ENCODE measurements at places on chromosomes 6 and 20.

DNA sequence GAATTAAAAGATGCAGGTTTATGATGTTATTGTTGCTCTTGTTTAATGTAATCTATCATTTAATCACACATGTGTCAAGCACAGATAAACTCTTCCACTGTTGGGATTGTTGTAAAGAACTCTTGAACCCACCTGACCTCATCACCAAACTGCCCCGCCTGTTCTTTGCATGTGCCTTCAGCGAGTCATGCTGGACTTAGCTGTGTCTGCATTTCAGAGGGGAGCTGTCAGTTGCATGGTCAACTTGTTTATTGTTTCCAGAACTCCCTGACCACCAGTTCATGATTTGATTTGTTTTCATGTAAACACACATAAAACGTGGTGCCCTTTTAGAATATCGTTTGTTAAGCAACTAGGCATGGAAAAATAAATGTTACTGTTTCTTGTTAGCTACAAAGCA lies 93.6 kb downstream of the KHDC1L start:
- DNase-seq = no peak

- DNase-seq = no peak
Measured at GRCh38 chr20:46978951-46979491, 84.4 kb downstream of the EYA2 start.

DNA sequence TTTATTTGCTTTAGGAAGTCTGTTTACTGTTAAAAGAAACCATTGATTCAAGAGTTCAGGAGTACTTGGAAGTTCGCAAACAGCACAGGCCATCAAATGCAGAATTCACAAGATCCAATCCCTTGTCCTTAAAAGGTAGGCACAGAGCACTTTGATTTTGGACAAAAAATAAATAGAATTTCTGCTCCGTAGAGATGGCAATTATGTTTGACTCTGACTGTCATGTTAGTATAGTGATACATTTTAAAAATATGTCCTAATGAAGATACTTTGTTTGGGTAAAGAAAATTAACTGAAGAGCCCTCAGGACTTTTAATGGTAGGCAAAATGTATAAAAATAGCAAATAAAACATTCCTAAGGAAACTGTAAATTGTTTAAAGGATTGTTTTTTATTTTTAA lies 113.1 kb downstream of the JAG1 start:
- no peak for DNase-seq

DNA sequence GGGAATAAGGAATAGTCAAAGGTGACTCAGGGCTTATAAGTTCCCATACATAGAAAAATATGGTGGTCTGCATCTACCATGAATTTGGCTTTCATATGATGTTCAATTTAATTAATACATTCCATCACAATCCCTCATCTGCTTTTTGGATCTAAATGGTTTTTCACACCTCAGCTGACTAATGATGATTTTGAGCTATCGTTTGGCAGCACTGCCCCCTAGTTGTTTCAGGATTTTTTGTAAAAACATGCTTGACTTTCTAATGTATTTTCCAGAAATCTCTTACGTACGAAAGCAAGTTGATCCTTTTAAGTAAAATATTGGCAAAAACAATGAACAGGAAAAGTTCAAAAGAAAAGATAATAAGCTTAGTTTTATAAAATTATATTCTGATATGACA lies 408.6 kb upstream of the ADGRB3 start:
- no peak for DNase-seq

DNA sequence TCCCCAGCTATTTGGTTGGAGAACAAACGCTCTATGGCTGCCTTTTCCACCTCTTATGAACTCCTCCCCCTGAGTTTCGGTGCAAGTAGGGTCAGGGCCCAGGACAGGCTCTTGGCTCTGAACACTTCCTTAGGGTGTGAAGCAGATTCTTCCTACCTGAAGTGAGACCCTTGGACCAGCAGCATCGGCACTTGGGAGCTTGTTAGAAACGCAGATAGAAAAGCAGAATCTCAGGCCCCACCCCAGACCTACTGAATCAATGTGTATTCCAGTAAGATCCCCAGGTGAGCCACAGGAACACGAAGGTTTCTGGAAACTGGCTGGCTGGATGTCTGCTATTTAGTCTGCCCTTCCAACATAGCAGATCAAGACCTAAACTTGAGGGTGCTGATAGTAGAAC lies 3.2 kb downstream of the FAM50B start:
- no peak for DNase-seq
